ENCODE measurements at places on chromosomes 2 and 18.

DNA sequence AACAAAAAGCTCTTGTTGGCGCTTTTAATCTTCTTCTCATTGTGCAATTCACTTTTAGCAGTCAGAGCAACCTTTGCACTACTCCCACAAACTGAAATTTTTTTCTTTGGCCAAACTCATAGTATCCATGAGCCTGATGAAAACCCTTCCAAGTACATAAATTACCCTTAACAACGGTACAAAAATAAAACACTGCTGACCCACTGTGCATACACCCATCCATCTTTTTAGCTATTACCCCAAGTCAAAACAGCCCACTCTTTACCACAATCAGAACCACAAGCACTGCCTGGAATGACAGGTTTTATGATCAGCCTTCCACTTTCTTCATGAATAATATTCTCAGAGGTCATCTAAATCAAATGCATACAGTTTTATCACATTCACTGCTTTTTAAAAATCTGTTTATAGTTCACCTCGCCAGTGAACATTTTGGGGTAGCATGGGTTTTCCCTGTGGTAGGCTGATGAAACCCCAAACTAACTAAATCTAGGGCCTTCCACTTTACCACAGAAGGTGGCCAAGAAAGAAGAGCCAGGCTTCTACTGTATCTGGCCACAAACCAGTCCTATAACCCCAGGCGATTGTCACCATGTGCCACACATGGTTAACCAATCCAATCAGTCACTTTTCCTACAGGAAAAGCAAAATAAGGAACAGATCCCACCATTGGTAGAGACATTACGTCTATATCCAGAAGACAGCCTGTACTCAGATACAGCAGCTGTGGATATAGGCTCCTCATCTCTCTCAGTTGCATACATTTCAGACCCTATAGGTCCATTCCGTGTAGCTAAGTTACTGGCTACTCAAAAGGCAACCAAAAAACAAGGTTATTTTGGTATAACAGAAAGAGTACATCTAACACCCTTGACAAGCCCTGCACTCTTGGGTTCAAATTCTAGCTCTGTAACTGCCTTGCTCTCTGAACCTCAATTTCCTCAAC, 171.3 kb downstream of the THADA start:
- DNase-seq, result no peak

DNA sequence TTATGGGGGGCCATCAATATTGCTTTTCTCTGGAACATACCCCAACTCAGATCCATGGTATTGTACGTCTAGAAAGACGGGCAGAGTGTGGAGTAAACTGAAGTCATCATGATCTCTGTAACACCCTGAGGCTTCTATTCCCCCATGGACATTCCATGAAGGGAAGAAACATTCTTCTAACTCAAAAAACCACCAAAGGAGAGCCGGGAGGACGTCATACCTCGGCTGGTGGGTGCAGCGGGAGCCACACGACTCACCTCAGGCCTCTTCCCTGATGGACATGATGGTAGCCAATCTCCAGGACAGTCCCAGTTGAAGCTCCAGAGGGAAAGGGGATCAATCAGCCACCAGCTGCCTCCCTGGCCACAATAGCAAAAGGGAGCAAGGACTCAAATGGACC, 127.3 kb downstream of the MREG start:
- DNase-seq, result no peak

GRCh38 chr2:96954011-96954846, 32.2 kb downstream of the FAM178B start:
- DNase-seq, result no peak

- DNase-seq, result no peak
These were observed 99.5 kb downstream of the RBMS1 start for GRCh38 chr2:160394153-160394552.

GRCh38 chr18:40210696-40211095, 1744.3 kb upstream of the PIK3C3 start:
- DNase-seq, result no peak

GRCh38 chr2:30611583-30611982, 164.5 kb downstream of the LCLAT1 start:
- DNase-seq, result no peak

DNA sequence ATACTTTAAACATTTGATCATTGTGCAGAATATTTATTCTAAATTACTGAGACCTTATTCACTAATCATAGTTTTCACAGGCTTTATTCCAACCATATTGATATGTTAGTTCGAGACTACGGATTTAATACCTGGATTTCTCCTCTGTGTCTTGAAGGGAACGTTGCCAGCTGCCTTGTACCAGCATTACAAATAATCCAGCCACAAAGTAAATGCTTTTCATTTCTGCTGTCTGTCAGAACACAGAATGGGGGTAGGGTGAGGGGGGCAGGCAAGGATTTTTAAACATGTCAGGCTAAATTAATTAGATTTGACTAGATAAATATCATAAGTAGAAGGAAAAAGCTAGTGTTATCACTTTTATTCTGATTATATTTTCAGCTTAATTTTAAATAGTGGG, 3.1 kb downstream of the GCG start:
- DNase-seq, result no peak

DNA sequence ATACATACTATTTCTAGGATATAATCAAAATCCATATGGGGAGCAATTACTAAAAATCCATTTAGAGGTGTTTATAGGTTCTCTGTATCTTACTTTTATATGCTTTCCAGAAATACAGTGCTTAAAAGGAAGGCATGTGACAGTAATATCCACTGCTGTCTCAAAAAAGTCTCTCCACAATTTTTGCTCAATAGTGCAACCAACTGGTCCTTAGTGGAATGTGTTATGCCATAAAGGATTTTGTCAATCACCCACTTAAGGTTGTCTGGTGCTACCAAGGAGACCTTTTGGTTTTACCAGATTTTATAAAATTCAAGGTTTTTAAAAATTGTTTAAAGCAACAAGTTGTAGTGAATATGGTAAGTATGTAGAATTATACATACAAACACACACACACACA, 328.5 kb upstream of the DSEL start:
- DNase-seq, result no peak

DNA sequence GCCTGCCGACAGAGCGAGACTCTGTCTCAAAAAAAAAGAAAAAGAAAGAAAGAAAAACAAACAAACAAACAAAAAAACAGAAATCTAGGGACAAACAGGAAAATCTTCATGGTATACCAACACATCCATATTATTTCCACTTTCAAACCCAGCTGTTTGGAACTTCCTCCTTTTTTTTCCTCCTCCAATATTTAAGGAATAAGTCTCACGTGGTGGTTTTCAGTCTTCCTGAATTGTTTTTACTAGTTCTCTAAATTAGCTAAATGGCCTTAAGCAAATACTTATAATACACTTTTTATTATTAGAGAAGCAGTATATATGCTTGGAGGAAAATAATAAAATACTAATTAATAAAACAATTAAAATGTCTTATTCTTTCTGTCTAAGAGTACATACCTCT, 48.7 kb upstream of the GLS start:
- no peak for DNase-seq

DNA sequence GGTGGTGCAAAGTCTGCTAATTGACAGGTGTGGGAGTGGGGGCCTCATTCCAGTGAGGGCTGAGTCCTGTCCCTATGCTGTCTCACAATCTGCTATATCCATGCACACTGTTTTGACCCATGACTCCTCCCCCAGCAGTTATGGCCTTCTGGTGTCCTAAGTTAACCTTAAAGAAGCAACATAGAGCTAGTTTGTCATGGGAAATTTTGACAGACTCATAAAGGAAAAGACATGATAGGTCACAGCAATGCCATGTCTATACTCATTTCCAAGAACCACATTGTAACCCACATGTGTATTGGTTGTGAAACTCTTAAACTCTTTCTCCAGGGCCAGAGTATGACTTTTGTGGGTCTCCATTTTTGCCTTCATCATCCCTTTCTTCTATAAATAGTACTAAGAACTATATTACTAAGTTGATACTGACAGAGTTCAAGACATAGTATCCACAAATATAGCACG, 78.2 kb upstream of the SLC1A4 start:
- no peak for DNase-seq

DNA sequence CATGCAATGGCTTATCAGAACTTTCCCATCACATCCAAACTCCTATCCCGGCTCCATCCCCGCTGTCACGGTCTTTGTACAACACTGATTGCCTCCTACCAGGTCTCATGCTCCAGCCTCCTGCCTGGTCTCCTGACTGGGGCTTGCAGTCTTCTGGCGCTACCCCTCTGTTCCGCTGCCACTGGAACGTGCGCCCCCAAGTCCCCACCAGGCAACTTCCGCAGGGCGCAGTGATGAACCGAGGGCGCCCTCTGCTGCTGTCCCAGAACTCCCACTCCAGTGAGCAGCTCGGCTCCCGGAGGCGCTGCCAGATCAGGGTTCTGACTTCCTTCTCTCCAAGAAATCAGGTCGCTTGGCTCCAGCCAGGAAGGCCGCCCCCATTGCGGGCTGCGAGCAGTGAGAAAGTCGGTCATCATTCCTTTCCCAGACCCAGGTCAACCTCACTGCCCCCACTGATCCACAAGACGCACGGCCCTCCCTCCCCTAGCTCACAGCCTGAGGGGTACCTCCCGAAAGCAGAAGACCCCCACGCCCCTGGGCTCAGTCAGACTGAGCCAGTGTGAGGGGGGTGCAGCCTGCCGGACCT, 43.9 kb upstream of the RAB11FIP5 start:
- no peak for DNase-seq

- no peak for DNase-seq
These were observed 513 bp downstream of the THOC1 start for GRCh38 chr18:267380-267687.

DNA sequence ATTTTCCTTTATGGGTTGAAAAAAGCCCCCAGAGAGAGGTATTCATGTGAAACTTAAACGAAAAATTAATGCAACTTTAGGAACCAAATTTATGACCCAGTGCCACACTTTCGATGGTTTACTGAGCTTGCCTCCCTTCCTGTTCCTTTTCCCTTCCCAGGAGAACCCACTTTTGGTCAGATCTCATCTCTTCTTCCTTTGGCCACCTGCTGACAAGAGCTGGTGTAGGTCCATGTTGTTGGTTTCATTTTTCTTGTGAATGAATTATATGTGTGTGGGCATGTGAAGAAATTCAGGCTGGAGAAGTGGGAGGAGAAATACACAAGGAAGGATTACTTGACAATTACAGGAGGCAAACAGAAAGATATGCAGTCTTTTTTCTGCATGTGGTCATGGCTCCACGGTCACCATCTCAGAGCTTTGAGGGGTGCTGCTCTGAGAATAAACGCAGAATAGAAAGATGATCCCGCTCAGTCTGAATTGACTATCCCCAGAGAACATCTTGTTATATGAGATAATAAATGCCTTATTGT, 111.3 kb upstream of the TCF4 start:
- no peak for DNase-seq

DNA sequence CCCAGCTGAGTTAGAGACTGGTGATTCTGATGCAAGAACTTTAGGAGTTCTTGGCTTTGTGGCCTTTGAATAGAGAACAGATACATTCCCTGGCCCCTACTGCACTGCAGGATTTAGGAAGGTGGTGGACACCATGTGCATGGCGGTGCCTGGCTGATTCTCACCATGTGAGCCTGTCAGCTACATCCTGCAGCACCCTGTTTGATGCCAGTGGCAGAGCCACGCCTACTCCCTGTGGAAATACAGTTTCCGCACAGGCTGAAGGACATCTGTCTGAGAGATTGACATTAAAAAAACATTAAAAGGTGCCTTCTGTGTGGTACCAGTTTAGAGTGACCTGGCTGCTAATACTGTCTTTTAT, 50.0 kb downstream of the KCNE4 start:
- no peak for DNase-seq

DNA sequence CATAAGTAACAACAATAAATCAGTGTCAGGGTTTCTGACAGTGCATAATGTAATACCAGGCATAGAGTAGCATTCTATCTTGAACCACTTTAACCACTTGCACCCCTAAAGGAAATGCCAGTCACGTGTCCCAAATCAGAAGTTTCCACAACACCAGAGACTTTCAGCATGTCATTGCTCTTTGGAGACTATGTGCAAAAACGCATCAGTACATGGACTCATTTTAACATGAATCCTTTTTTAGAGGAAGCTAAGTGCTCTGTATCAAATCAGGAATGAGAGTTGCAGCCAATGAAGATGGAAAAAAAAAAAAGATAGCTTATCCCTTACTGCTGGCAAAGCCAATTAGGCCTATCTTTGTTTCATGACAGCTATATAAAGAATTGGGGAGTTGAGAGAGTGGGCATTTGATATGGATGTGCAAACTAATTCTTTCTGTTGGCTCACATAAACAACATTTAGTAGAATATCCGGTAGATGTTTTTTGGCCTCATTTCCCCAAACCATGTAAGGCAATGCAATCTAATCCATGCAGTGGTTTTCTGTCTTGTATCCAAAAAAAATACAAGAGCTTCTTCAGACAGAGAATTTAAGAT, 353.1 kb downstream of the IRS1 start:
- DNase-seq, result no peak

All from 8988T (cell line).